Calu3 (cell line): ENCODE measurements at places on chromosomes 5 and 9. TPM values are rescaled to one million over a fixed set of nuclear protein-coding genes. Genes with fewer than 3 reads are reported as not detected.

GRCh38 chr5:123089914-123090660, 1.0 kb downstream of the PRDM6 start:
- peaks cover 34% of the 10 kb centered on the region for H3K4me1 ChIP-seq
- peak; percentile 54 for DNase-seq
- peaks cover 30% of the 10 kb centered on the region for H3K36me3 ChIP-seq
- H3K4me3 ChIP-seq = peak overlapping the region; percentile 76
- no peak overlapping the region for H3K27ac ChIP-seq

- no peaks in the 10 kb centered on the region for H3K27me3 ChIP-seq
- H3K36me3 ChIP-seq = no peaks in the 10 kb centered on the region
- H3K4me3 ChIP-seq = no peak overlapping the region
- H3K4me1 ChIP-seq = peaks cover 5% of the 10 kb centered on the region
- no peak overlapping the region for H3K27ac ChIP-seq
- DNase-seq = no peak
These were observed 14.0 kb downstream of the ORM2 start for GRCh38 chr9:114343471-114344187.

CBY3 gene
- total RNA-seq = not detected in 2 replicates

GRCh38 chr5:196350-196749, 5.1 kb downstream of the LRRC14B start:
- DNase-seq = no peak
- H3K27ac ChIP-seq = no peak overlapping the region
- H3K4me1 ChIP-seq = no peaks in the 10 kb centered on the region
- H3K4me3 ChIP-seq = no peak overlapping the region
- H3K36me3 ChIP-seq = no peaks in the 10 kb centered on the region

DNA sequence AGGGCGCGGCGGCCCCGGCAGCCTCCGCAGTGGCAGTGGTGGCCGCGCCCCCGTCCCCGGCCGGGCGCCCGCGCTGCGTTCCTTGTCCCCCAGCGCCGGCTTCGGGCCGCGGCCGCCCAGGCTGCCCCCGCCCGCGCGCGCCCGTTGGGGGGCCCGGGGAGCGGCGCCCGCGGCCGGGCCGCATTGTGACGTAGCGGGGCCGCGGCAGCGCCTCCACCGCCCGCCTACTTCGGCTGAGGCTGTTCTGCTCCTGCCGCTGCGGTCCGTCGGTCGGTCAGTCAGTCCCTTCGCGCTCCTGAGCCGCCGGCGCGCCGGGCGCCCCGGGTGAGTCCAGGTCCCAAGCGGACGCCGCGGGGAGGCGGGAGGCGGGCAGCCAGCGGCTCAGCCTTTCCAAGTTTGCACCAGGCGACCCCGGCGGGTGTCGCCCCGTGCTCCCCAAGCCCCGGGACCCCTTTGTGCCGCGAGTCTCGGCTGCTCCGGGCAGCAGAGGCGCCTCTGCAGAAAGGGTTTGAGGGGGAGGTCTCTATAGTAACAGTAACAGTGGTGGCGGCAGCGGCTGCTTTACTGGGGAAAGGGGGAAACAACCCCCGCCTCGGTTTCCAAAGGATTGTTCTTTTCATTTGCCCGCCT, at the start of gene SNCAIP:
TSS of gene SNCAIP (plus strand) at position 277 of the 630 bp plus-strand sequence. CDS start 78,898 bp downstream, outside the sequence.
- DNase-seq = peak; percentile 60
- peaks cover 16% of the 10 kb centered on the region for H3K36me3 ChIP-seq
- peaks cover 71% of the 10 kb centered on the region for H3K27me3 ChIP-seq
- peak within 1 kb of the TSS; percentile 75 for H3K4me3 ChIP-seq
- peaks cover 13% of the 10 kb centered on the region for H3K4me1 ChIP-seq

PPP2CA gene
- 242 and 260 TPM in 2 replicates for total RNA-seq

PITX1 gene
- 12.1 and 12.9 TPM in 2 replicates for total RNA-seq

DNA sequence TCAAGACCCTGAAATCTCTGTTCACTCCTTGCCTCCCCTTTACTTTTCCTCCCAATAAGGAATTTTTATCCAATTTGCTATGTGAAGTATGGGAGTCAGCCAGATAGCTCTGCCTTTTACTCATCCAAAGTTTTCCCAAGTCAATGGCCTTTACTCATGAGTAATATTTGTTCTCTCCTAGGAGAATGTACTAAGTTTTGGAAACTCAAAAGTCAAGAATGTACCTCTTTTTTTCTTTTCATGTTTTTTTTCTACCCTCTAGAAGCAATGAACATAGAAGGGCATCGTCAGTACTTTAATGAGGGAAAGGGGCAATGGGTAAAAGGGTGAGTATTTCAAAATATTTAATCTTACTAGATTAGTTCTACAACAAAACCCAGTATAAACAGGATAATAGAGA, 140.2 kb upstream of the SGCD start:
- H3K4me1 ChIP-seq = no peaks in the 10 kb centered on the region
- no peaks in the 10 kb centered on the region for H3K36me3 ChIP-seq
- no peak for DNase-seq

- peak; percentile 70 for DNase-seq
- no peak overlapping the region for H3K4me3 ChIP-seq
- H3K27me3 ChIP-seq = no peaks in the 10 kb centered on the region
- peaks cover 13% of the 10 kb centered on the region for H3K4me1 ChIP-seq
- H3K27ac ChIP-seq = no peak overlapping the region
- no peaks in the 10 kb centered on the region for H3K36me3 ChIP-seq
These were observed 98.6 kb downstream of the FBXW11 start for GRCh38 chr5:171907725-171908343.

GRCh38 chr5:16505140-16505891, 39.7 kb upstream of the ZNF622 start:
- no peaks in the 10 kb centered on the region for H3K27me3 ChIP-seq
- peak overlapping the region; percentile 6 for H3K27ac ChIP-seq
- no peak for DNase-seq
- H3K36me3 ChIP-seq = peaks cover 27% of the 10 kb centered on the region

DNA sequence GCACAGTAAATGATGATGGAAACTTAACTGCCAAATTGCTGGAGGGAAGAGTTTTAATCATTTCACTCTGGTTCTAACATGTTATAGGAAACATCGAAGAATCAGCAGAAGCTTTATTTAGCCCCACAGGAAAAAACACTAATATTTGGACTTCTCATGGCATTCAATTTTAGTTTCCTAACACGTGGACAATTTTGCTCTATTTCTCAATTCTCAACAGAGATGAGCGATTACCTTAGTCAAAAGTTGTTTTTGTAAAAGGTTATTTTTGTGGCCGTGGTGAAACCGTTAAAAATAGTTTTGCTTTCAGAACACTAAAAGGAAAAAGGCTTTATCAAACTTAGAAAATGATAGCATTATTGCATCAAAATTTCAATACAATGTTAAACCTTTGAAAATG, 235.2 kb downstream of the PLK2 start:
- H3K4me1 ChIP-seq = no peaks in the 10 kb centered on the region
- H3K4me3 ChIP-seq = no peak overlapping the region
- H3K27me3 ChIP-seq = no peaks in the 10 kb centered on the region
- no peak overlapping the region for H3K27ac ChIP-seq
- no peaks in the 10 kb centered on the region for H3K36me3 ChIP-seq

SLIT3 gene
- not detected in 2 replicates for total RNA-seq

DNA sequence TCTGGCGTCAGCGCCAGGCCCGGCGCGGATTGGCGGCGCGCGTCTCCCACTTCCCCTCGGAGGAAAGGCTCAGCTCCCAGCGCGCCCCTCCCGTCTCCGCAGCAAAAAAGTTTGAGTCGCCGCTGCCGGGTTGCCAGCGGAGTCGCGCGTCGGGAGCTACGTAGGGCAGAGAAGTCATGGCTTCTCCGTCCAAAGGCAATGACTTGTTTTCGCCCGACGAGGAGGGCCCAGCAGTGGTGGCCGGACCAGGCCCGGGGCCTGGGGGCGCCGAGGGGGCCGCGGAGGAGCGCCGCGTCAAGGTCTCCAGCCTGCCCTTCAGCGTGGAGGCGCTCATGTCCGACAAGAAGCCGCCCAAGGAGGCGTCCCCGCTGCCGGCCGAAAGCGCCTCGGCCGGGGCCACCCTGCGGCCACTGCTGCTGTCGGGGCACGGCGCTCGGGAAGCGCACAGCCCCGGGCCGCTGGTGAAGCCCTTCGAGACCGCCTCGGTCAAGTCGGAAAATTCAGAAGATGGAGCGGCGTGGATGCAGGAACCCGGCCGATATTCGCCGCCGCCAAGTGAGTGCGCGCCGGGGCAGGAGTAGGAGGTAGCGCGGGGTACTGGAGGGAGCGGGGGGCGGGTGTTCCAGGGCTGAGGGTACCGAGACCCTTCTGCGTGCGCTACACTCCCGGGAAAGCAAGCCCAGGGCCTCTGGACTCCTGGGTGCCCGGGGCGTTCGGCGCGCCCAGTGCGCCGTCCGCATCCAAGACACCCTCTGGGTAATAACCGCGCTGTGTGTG, at the start of gene MSX2:
TSS of gene MSX2 (plus strand) at position 99 of the 777 bp plus-strand sequence. CDS start at position 177, 78 bp downstream.
- H3K4me3 ChIP-seq = peak within 1 kb of the TSS; percentile 81
- DNase-seq = peak; percentile 95
- peak within 1 kb of the TSS; percentile 81 for H3K27ac ChIP-seq
- peaks cover 43% of the 10 kb centered on the region for H3K27me3 ChIP-seq
- peaks cover 30% of the 10 kb centered on the region for H3K36me3 ChIP-seq

DNA sequence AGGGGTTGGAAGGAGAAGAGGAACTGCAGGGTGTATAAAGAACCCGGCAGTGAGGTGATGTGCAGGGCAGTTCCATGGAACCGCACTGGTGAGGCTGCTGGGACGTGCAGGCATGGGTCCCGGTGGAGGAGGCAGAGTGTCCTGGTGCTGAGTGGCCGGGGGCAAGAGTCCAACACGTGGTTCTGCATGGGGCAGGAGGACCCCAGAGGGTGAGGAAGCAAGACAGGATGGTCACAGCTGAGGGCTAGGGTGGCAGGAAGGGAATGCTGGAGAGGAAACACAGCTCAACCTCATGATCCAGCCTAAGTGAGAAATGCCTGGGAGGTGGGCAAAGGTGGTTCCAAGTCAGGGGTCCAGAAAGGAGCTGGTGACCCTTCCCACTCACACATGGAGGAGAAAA, 87.2 kb downstream of the S1PR3 start:
- H3K36me3 ChIP-seq = no peaks in the 10 kb centered on the region
- H3K27ac ChIP-seq = no peak overlapping the region
- no peak overlapping the region for H3K4me3 ChIP-seq
- H3K4me1 ChIP-seq = peaks cover 9% of the 10 kb centered on the region
- H3K27me3 ChIP-seq = no peaks in the 10 kb centered on the region

- no peak overlapping the region for H3K27ac ChIP-seq
- H3K27me3 ChIP-seq = peaks cover 8% of the 10 kb centered on the region
- H3K4me1 ChIP-seq = no peaks in the 10 kb centered on the region
- H3K36me3 ChIP-seq = no peaks in the 10 kb centered on the region
These were observed 69.9 kb downstream of the TRIM32 start for GRCh38 chr9:116757030-116757429.

DNA sequence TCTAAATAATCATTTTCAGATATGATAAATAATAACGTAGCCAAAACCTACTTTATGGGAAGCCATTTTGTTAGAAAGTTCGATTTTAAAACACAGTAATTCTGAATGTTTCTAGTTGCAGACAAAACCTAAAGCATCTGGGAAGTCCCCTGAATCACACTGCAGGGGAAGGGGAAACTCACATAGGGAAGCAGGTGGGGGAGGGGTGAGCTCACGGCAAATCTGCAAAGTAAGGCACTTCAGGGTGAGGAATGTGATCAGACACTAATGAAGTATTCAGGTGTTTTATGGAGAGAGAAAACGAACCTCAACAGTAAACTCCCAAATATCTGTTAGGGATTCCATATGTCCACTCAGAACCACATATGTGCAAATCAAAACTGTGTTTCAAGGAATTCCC, 70.7 kb downstream of the EPB41L4A start:
- H3K27ac ChIP-seq = no peak overlapping the region
- H3K4me1 ChIP-seq = no peaks in the 10 kb centered on the region
- H3K4me3 ChIP-seq = no peak overlapping the region
- no peaks in the 10 kb centered on the region for H3K36me3 ChIP-seq
